ENCODE measurements at places on chromosomes 5 and 9. TPM values are rescaled to one million over a fixed set of nuclear protein-coding genes. Genes with fewer than 3 reads are reported as not detected.
A peak's percentile ranks its signal among the peaks of the same experiment; 100 is the strongest.

HNRNPA0 gene
- 22.1 TPM for total RNA-seq

GRCh38 chr5:60810438-60811085 lies 33.5 kb downstream of the ELOVL7 start:
- DNase-seq: peak; percentile 61

GRCh38 chr9:136328622-136329041 lies 1.3 kb downstream of the GPSM1 start:
- no peak for DNase-seq

GRCh38 chr9:24011881-24012280 lies 185.8 kb upstream of the ELAVL2 start:
- DNase-seq: no peak

DNA sequence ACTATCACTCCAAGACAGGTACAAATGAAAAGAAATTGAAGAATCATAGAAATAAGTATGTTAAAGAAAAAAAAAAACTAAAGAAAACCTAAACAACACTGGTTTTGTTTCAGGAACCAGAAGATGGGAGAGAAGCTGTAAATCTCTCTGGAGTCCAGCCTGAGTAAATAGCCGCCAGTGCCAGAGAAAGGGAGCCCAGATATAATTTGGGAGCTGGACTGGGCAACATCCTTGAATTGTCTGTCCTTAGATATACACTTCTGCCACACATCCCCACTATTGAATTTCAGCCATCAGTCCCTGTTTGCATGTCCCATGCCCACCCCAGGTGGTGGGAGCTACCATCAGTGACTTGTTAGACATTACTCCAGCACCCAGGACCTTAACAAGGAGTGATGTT lies 979.6 kb downstream of the DTWD2 start:
- DNase-seq: no peak
